ENCODE measurements at places on chromosomes 2 and 18.

DNA sequence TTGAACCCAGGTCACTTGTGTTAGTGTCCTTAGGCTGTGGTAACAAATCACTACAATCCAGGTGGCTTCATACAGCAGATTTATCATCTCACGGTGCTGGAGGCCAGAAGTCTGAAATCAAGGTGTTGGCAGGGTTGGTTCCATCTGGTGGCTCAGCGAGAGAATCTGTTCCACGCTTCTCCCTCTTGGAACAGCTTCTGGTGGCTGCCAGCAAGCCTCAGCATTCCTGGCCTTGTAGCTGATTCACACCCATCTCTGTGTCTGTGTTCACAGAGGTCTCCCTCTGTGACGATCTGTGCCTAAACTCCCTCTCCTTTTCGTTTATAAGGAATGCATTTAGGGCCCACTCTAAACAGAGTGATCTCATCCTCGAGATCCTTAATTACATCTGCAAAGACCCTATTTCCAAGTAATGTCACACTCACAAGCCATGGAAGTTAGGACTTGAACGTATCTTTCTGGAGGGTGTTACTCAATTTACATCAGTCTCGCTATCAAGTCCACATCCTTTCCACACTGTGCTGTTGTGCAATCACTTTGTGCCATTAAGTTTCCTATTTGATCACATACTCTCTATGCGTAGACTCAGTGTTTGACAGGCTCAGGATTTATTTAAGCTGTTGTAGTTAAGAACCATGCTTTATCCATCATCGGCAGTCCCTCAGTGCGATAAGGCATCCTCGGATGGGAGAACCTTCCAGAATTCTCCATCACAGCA, 164.4 kb downstream of the SOCS6 start:
- DNase-seq, result no peak

GRCh38 chr2:29241341-29241740, 126.1 kb downstream of the CLIP4 start:
- DNase-seq, result no peak

DNA sequence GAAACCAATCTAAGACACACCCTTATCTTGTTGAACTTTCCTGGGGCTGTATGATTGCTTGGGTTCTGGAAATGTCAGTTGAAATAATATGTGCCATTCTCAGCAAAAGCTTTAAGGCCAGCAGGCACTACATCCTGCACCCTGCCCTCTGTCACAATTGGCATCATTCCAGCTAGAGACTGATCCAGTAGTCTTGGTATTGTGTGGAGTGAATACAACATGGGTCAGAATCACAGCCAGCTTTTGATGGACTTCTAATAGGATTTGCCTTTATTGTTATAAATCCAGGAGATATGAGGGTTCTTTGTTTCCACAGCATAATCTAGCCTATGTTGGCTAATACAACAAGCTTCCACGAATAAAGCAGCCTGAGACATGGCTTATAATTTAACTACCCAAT, 617.0 kb upstream of the CDH2 start:
- DNase-seq, result no peak

GRCh38 chr2:9286554-9287399, 80.2 kb downstream of the ASAP2 start:
- DNase-seq, result no peak

DNA sequence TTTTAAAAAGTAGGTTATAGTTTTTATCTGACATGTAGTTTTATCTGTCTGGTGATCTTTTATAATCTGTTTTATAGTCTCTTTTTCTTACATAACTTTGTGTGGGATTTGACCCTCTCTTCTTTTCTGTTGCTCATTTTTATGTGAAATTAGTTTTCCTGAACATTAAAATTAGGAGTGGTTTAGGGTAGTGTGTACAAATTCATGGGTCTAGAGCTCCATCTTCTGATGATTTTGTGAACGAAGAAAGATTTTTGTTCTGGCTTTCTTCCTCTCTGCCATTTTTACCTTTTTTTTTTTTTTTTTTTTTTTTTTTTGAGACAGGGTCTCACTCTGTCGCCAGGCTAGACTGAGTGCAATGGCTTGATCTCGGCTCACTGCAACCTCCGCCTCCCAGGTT, 46.6 kb downstream of the SLC30A6 start:
- no peak for DNase-seq

DNA sequence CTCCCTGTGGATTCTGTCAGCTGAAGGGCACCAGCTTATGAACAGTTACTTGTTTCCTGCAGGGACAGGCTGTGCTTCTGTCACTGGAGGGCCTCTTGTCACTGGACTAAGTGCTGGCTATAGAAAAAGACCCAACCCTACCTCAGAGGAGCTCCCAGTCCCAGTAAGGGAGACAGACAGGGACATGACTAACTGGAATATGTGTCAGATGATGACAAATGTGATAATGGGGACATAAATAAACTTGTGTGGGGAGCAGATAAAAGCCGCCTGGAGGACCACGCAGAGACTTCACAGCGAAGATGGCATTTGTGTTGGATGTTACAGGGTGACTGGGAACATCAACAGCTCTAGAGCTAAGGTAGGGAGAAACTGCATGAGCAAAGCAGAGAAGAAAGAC, 95.0 kb downstream of the MAPRE2 start:
- no peak for DNase-seq

- peak; percentile 7 for DNase-seq
Observed at GRCh38 chr2:121596221-121597080, 52.8 kb downstream of the CLASP1 start.

DNA sequence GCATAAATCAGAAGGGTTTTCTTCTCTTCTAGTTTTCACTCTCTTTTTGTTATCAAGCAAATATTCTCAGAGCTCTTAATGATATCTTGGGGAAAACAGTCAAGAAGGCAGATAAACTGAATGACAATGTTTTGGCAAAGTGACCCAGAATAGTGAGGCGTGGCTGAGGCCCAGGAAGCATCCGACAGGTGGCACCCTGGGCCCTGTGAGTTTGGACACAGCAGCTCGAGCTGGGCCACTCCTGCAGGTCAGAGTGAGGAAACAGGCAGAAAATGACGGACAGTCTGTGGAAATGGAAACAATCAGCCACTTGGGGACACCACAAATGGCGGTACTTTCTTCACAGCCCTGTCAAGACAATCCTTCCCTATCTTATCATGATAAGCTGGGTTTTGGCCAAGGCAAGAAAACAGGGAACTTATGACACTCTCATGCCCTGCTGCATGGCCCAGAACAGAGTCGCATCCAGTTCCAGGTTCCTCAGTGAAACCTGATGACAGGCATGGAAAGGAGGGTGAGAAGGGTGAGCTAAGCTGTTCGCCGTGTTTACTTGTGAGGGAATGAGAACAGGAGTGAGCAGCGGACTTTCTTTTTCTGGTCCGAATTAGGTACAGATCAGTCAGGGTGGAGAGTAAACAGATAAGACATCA, 32.1 kb downstream of the MRPL44 start:
- DNase-seq, result no peak

GRCh38 chr18:61939046-61939674, 46.4 kb upstream of the RNF152 start:
- no peak for DNase-seq

DNA sequence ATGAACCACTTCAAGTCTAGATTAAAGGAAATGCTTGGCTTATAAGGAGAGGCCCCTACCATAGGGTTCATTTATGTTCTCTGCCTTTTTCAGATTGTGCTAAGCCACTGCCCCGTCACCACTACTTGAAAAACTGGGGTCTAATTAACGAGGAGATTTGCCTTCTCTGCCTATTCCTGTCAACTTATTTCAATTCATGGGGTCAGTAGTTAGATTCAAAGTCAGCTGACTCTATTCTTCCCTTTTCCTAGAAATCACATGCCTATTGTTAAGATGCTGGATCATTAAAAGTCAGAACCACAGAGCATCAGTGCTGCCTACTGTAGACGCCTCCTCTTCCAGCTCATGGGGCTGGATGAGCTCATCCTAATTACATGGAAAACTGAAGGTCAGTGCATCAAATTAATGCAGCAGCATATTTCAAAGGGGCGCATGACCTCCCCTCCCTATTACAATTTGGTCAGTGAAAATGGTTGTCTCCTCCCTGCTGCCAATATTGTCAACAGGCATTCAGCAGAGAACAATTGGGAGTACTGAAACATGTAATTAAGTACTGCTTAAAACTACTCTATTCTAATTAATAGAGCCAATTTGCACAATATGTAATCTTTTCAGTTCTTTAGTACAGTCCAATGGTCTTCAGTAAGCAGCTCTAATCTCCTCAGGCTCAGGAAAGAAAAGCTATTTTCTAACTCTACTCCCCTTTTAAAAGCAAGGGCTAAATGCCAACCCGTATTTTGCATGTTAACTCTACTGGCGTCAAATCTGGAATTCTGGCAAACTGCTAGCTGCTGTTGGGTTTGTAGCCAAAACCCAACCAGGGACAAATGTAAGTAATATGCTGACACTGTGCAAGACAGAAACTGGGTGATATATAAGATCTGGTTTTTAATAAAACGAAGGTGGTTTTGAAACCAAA, 117.4 kb upstream of the ITGB6 start:
- DNase-seq, result no peak

GRCh38 chr18:29596959-29597358, 1420.0 kb upstream of the CDH2 start:
- no peak for DNase-seq

DNA sequence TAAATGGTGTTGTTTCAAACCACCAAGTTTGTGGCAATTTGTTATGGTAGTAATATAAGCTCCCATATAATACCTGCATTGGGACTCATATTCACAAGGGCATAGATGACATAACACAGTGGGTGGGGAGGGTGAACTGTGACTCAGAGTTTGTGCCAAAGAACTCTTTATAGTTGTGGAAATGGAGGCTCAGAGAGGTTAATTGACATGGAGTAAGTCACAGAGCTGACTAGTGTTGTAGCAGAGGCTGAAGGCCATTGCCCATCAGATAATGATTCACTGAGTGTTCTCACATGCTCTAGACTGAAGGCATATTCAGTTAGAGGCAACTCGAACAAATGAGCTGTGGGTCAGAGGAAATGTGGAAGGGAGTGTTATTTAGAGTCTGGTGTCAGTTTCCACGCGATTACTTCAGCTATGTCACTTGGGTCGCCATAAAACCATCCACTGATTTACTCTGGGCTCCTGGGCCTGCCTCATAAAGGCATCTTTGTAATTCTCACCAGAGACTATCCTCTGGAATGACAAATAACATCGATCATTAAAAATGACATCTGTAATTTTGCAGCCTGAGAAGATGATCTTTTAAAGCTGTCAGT, 264.7 kb downstream of the CCDC85A start:
- DNase-seq, result peak; percentile 16

- DNase-seq, result no peak
Observed at GRCh38 chr2:231359948-231360347, 35.6 kb upstream of the B3GNT7 start.

GRCh38 chr18:24584813-24585212, 124.4 kb downstream of the HRH4 start:
- no peak for DNase-seq

GRCh38 chr2:47208852-47209606, 53.9 kb upstream of the STPG4 start:
- no peak for DNase-seq

- no peak for DNase-seq
Observed at GRCh38 chr2:150427298-150427697, 60.2 kb downstream of the RND3 start.

DNA sequence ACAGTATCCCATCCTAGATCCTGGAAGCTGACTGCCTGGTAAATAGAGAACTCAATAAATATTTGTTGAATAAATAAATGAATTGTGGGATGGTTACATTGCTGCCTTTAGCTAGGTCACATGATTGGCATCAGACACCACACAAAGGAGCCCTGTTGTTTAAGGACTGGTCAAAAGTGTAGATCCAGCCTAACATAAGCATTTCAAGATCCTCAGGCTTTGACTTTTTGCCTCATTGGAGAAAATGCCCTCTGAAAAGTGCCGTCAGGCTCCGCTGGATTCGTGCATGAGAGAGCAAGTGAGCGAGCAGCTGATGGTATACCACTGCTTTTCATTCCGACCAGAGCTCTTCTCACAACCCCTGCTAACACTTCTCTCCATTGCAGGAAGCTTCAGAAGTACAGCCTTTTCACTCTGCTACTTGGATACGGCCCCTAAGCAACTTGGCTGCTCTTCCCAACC, 1.3 kb upstream of the ZNF24 start:
- DNase-seq, result peak; percentile 28

GRCh38 chr2:179243046-179243445, 21.6 kb downstream of the SESTD1 start:
- DNase-seq, result no peak

- DNase-seq, result no peak
Observed at GRCh38 chr2:145802133-145802532, 1282.2 kb upstream of the ZEB2 start.

DNA sequence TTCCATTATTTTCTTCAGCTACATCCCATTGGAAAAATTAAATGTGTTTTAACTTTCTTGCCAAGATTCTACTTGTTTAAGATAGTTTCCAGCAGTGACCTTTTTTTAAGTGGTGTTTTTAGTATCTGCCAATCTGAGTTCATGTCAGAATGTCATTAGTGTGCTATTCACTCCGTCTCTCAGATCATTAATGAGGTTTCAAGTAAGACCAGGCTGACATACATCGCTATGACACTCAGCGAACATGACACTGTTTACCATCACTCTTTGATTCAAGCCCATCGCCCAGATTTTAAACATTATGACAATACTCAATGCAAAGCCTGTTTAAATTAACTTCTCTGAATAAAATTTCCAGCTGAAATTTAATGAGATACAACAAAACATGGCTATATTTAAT, 272.0 kb upstream of the KYNU start:
- no peak for DNase-seq

- no peak for DNase-seq
Observed at GRCh38 chr18:79844999-79845563, 47.3 kb downstream of the KCNG2 start.

GRCh38 chr2:46072101-46072820, 224.9 kb upstream of the EPAS1 start:
- DNase-seq, result no peak

DNA sequence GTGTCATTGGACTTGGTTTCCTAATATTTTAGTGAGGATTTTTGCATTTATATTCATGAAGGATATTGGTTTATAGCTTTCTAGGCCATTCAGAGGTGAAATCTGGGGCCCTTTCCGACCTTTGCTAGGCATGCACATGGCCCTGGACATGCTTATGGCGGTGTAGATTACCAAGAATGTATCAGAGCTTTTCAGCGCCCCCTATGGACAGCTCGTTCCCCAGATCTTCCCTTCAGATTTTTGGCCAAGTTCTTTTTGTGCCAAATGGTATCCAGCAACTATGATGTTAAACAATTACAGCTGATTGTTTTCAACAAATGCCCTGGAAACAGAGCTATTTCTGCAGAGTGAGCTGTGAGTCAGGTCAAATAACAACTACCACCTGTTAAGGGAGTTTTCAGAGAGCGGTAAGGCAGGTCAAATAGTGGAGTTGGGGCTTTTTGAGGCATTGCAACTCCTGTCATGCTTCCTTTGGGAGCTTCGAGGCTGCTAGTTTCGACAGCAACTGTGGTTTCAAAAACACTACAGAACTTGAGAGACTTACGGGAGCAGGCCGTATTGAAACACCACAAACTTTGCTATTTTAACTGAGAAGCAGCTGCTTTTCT, 188.3 kb downstream of the ZNF516 start:
- no peak for DNase-seq

DNA sequence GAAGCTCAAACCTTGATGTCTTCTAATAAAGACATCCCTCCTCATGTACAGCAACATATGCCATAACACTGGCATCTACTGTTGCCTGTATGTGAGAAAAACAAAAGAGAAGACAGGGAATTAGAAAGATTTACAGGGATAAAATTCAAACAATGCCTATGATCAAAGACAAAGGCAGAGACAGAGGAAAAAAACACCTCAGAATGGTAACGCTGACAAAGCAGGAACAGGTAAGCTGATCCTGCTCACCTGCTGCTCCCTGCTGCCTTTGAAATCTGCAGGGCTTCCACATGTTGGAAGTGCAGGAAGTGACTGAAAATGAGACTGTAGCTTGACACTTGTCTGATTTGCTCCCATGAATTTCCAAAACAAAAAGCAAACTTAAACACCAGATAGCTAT, 90.2 kb upstream of the DNAJC10 start:
- DNase-seq, result no peak
